ENCODE measurements at places on chromosomes 5 and 9.

DNA sequence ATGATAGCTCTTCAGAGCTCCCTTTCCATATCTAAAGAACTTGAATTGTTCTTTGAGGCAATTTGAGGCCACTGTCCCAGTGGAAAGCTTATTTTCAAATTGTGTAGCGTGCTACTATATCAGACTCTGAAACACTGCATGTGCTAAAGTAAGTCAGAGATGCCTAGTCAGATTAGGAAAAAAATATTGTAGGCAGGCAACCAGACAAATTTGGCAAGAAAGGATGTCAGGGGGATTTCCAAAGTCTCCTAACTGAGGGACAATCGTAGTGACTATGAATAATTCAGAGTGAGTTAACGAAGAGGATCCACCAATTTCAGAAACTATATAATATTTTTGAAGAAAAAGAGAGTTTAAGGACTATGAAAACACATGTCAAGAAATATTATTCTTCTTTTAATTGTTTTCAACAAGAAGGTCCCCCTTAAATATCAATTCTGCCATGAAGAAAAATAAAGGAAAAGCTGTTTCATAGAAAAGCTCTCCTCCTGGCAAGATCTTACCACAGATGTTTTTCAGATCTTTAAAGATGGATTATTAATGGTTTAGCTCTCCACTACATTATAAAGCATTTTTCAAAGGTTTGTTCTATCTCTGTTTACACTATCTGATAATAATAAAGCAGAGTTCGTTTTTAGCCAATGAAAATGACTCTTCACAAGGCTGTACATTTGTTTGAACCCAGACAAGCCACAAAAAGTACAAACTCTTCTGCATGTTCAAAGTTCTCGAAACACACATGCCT is 273.5 kb upstream of the PTGER4 start:
- no peak for DNase-seq

GRCh38 chr9:18438300-18438925 is 35.5 kb upstream of the ADAMTSL1 start:
- DNase-seq: no peak

- DNase-seq: no peak
Observed at GRCh38 chr5:10849278-10849677, 88.2 kb upstream of the DAP start.

GRCh38 chr9:127980060-127980705 is 606 bp downstream of the EEIG1 start:
- no peak for DNase-seq

DNA sequence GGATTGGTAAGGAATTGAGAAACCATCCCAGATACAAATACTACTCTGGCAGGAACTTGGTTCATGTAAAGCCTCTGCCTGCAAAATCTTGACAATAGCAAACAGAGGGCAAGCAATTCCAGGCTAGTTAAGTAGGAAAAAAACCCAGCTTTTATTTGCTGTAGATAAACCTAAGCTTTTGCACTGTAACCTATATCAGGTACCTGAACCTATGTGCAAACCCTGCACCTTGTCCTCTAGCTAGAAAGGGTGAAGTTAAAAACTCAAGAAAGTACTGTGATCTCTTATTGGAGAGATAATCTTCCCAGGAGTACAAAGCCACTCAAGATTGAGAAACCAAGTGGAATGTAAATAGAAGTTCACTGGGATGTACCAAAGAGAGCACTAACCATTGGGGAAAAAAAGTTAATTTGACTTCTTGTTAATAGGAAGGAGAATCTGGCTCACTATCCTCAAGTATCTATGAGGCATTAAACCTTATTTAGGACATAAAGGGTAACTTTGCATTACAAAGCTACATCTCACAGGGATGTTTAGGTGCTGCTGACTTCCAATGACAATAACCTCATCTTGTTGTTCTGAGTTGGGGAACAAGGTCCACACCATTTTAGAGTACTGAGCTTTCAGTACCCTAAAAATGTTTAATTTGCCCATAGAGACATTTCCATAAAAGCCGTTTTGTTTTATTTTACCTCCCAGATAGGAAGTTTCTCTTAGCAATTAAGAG is 73.8 kb upstream of the PCA3 start:
- DNase-seq: no peak

GRCh38 chr5:146515473-146516150 is 378 bp downstream of the GPR151 start:
- no peak for DNase-seq

GRCh38 chr5:132859889-132860437 is 6.3 kb downstream of the GDF9 start:
- no peak for DNase-seq

DNA sequence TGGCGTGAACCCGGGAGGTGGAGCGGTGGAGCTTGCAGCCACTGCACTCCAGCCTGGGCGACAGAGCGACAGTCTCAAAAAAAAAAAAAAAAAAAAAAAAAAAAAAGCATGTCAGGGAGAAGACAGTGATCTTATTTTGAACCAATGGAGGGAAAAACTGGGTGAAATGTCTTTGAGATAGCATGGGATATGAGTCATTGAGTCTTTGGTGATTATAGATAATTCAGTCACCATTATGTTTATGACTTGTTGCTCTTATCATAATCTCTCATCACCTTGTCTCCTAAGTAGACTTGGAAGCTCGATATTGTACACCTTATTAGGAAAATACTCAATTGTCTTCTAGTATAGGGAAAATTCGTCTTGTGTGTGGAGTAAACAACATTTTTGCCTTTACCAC is 55.1 kb upstream of the KDM4C start:
- DNase-seq: no peak

- no peak for DNase-seq
Observed at GRCh38 chr5:115417076-115417475, 120.6 kb upstream of the CCDC112 start.

DNA sequence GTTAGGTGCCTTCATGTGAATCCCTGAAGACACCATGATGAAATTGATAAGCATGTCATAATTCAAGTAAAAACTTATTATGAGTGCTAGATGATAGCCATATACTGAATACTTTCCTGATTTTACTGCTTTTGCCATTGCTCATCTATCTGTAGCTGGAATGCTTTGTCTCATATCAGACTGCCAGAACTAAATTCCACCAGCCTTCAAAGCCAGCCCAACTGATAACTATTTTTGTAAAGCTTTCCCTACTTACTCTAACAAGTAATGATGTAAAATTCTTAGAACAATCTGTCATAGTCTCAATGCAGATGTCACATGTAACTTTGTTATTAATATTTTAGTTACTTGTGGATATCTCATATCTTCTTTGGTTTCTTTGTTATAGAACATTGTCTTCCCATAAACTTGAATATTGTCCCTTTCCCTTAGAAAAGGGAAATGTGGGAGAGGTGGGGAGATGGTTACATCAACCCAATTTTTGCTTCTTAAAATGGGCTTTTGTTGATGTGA is 128.3 kb downstream of the ZCCHC7 start:
- no peak for DNase-seq

Measured in Kasumi-1 (cell line).